ENCODE measurements at places on chromosomes 7 and 10. TPM values are rescaled to one million over a fixed set of nuclear protein-coding genes. Genes with fewer than 3 reads are reported as not detected.

The CCDC172 gene
- not detected for total RNA-seq

The SKIDA1 gene
- 2.7 TPM for total RNA-seq

The ASB10 gene
- not detected for total RNA-seq

The LIPN gene
- total RNA-seq, result not detected

The PRR15 gene
- 53.6 TPM for total RNA-seq

The PTF1A gene
- total RNA-seq, result not detected

Data from stomach (tissue), 19 donors.